ENCODE measurements at places on chromosomes 12 and 14.
A peak's percentile ranks its signal among the peaks of the same experiment; 100 is the strongest.

DNA sequence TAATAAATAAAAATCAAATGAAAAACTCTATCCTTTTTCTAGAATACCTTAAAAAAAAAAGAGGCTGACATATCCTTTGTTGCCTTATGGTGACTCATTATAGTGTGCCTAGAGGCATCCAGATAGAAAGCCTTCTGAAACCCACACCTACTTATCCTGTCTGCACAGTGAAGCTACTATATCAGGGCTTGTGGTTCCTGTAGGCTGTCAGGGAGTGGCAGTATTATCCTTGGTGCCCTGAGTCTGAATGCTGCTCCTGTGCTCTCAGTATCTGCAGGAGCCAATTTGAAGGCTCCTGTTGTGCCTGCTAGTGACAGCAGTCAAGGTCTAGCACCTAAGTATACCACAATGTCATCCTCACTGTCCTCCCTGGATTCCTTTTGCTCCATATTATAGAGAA, 168.4 kb upstream of the AVPR1A start:
- DNase-seq: no peak

DNA sequence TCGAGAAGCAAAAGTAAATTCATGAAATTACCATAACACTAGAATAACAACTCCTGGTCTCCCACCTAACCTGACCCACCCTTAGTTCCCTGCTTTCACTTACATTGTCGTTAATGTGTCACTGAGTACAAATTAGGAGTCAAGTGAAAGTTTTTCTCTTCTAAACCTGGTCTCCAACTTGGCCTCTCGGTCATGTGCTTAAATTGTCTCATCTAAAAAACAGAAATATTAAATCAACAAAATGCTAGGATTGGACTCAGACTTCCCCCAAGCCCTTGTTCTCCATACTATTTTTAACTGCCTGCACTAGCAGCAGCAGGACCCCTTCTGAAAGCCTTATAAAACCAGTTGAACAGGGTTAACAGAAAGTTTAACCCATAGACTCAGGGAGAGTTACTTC, 1.8 kb upstream of the BTG1 start:
- no peak for DNase-seq

DNA sequence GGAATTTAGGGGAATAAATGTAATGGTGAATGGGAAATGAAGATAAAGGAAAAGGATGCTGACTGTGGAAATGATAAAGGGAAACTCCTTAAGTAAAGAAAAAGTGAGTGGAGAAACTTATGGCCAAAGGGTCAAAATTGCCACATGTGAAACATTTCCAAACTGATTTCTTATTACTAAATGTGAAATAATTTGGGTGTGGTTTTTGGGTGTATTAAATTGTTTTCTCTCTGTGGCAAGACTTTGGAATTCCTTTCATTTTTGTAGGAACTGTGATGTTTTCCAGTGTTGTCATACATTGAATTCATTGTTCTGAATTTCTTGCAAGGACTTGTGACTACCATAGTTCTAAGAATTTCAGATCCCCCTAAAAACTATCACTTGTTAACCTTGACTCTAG, 1891.5 kb upstream of the SEL1L start:
- no peak for DNase-seq

DNA sequence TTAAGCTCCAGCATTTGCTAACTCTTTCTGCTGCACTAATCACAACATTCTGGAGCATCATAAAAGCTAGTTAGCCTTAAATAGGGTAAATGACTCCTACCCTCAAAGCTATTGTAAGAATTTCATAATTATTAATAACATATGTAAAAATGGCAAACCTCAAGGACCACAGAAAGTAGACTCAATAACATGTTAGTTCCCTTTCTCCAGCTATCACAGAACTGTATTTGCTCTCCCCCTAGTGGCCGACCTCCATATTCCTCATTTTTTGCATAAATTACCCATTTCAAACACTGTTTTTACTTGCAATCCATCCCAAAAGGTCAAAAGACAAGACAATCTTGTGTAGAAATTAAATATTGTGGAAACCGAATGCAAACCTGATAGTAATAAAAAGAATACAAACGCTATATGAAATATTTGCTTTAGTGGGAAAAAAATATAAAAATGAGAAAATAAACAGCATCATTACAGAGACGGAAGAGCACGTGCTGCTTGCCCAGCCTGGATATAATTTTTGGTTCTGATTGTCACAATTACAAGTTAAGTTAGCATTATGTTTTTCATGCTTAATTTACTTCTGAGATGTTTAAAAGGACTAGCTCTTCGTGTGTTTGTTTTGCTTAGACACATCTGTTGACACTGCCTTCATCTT, 97.9 kb downstream of the RERGL start:
- no peak for DNase-seq

DNA sequence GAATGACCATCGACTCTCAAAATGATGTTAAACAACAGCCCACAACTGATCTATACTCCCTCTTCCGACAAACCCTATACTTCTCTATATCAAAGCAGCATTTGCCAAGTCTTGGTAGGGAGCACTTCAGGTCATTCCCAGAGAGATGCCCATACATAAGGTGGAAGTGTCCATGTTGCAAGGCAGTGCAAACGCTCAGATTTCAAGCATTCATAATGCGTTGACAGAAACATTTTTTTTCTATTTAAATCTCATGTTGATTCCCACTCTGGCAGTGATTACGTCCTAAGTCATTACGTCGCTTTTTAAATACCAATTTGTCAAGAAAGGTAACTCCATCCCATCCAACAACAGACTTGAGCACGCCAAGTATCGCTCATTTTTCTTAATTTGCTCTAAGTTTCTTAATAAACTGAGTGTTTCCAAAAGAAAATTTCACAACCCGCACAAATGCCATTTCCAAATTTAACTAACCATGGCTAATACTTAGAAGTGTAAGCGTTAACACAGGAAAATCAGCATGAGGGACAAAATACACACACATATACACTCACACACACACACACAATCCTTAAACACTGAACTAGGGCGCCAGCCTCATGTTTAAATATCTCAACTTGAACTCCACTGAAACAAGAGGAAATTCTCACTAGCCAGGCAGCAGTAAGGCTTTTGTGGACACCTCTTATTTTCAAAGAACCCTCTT, 1.1 kb downstream of the GXYLT1 start:
- DNase-seq: no peak

DNA sequence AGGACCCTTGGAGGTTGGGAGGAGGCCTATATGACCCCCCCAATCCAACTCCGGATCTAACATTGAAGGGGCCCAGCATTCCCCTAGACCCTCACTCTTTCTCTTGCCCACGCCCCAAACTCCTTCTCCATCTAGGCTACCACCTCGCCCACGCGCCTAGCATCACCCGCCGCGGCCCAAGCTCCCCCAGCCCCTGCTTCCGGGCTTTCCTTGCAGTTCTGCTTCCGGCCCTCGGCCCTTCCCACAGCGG, 445 bp downstream of the CERS5 start:
- DNase-seq: peak; percentile 55

GRCh38 chr12:58420503-58420902, 479.1 kb downstream of the ATP23 start:
- DNase-seq: no peak

- no peak for DNase-seq
These were observed 83.9 kb downstream of the RAD52 start for GRCh38 chr12:865614-866013.

- no peak for DNase-seq
These were observed 1.8 kb downstream of the SMIM41 start for GRCh38 chr12:52081263-52081733.

DNA sequence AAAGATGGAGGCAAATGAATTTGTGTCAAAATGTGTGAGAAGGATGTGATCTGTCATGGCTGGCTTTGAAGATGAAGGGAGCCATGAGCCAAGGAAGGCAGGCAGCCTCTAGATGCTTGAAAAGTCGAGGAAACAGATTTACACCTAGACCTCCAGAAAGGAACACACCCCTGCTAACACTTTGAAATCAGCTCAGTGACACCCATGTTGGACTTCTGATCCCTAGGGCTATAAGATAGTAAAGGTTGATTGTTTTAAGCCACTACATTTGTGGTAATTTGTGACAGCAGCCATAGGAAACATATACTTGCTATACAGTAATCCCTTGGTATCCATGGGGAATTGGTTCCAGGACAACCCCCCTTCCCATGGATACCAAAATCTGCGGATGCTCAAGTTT, 80.5 kb upstream of the DYRK2 start:
- no peak for DNase-seq

GRCh38 chr12:11397366-11397765, 2.0 kb upstream of the PRB2 start:
- DNase-seq: no peak

DNA sequence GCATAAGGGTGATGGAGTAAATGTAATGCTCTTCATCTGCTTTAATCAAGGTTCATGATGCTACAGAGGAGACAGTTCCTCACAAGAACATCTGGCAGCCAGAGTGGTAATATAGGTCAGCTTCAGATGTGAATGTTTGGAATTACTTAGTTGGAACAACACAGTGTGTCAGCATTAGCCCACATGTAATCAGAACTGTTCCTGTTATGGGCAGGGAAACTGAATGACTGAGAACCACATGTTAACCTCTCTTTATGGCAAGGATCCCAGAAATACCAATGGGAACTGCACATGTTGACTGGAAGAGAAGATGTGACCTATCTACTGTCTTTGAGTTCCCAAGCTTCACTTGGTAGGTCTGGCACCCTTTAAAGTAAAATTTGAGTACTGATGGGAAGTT, 390.1 kb upstream of the PDE3A start:
- DNase-seq: no peak

DNA sequence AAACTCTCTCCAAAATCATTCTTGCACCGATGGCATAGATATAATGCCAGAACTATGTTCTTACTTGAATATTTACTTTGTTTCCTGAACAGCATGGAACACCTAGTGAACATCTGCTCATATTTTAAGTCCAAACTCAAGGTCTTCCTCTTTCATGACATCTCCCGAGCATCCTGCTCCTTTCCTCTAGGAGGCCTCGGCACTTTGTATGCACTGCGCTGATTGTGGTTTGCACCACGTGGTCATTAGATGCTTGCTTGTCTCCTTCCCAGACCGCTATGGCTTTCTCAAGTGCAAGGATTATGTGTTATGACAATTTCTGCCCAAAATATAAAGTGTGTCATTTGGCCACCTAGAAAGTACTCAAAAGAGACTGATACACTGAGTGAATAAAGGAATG, 912.0 kb downstream of the GALC start:
- no peak for DNase-seq

DNA sequence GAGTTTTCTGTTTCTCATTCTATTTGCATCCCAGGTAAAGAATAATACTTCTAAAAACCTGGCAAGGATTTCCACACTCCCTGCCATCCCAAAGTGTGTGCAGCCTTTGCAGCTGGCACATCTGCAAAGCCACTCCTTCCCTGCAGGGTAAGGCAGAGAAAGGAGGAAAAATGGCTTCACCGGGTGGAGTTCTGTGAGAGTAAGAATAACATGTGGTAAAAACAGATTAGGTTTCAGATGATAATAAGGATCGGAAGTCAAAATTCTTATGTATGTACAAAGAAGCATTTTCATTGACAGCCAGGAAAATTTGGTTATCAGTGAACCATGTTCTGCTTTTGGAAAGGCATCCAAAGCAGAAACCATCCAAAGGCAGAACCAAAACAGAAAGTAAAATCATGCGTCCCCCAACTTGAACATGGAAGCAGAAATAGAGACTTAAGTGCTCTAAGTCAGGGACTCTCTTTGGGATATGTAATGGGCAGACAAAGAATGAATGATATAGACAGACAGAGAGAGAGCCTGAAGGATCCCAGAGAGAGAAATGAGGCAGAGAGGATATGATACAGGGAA, 192.6 kb upstream of the CCDC196 start:
- DNase-seq: no peak

GRCh38 chr14:39991041-39991440, 558.8 kb upstream of the FBXO33 start:
- no peak for DNase-seq
